ENCODE measurements at places on chromosomes 3 and 15.

DNA sequence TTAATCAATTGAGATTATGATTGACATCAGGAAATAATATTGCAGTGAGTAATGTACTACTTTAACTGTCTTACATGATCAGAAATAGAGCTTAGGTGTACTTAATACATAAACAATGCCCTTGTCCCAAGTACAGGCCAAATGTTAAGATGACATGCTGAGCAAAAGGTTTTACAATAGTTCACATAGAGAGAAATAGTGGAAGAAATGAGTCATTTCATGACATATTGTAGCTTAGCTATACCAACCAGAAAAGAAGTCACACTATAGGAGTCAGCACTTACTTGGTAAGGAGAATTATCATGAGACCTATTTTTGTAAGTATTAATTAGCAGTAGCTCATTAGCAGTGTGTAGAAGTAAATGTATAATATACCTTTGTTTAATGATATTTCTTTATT lies 96.4 kb upstream of the NANOGP8 start:
- no peak for DNase-seq

GRCh38 chr3:8579096-8579495 lies 65.5 kb downstream of the SSUH2 start:
- no peak for DNase-seq

DNA sequence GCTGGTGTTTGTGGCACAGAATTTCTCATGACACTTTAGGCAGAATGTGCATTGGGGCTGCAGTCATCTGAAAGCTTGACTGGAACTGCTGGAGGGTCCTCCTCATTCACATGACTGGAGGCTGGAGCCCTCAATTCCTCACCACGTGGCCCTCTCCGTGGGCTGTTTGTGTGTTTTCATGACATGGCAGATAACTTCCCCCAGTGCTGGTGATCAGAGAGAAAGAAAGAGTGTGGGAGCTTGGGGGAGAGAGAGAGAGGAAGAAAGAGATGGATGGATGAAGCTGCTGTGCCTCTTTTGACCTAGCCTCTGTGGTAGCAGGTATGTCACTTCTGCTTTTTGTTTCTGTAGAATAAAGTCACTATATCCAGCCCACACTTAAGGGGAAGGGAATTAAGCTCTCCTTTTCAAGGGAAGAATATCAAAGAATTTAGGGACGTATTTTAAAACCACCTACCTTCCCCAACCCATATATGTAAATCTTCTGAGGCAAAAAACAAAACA lies 169.6 kb upstream of the IL12A start:
- DNase-seq: no peak

DNA sequence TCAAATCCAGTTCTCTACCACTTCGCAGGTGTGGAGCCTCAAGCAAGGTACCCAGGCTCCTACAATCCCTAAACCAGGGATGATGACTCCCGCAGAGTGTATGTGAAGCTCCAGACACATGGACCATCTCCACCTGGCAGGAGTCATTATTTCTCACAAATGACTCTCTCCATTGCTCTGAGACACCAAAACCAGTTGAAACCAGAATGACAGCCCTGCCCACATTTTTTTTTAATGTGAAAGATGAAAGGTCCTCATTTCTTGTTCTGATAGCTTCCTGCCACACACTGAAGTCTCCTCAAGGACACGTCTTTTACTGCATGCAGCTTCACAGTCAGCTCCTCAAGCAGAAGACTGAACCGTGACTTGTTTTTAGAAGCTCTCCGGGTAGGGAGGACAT lies 61.4 kb upstream of the ZBTB38 start:
- DNase-seq: no peak

- no peak for DNase-seq
These were observed 47.6 kb downstream of the TXNRD3 start for GRCh38 chr3:126607214-126607908.

Data from NCI-H1436 (cell line).